ENCODE measurements at places on chromosomes 12 and 14. TPM values are rescaled to one million over a fixed set of nuclear protein-coding genes. Genes with fewer than 3 reads are reported as not detected.
A peak's percentile ranks its signal among the peaks of the same experiment; 100 is the strongest.

TSPAN11 gene
- polyA plus RNA-seq: 0.67 TPM

RNASE7 gene
- not detected for polyA plus RNA-seq

- no peak for DNase-seq
Measured at GRCh38 chr12:85874031-85874461, at the start of gene NTS. NTS (plus strand) TSS chr12:85874295; CDS start chr12:85874404, 109 bp downstream.

- DNase-seq: peak; percentile 70
Measured at GRCh38 chr12:113299619-113300237, 35.2 kb downstream of the SLC8B1 start.
